ENCODE measurements at places on chromosomes 5 and 9.

- no peak for DNase-seq
Observed at GRCh38 chr5:68407311-68408239, 192.0 kb downstream of the PIK3R1 start.

DNA sequence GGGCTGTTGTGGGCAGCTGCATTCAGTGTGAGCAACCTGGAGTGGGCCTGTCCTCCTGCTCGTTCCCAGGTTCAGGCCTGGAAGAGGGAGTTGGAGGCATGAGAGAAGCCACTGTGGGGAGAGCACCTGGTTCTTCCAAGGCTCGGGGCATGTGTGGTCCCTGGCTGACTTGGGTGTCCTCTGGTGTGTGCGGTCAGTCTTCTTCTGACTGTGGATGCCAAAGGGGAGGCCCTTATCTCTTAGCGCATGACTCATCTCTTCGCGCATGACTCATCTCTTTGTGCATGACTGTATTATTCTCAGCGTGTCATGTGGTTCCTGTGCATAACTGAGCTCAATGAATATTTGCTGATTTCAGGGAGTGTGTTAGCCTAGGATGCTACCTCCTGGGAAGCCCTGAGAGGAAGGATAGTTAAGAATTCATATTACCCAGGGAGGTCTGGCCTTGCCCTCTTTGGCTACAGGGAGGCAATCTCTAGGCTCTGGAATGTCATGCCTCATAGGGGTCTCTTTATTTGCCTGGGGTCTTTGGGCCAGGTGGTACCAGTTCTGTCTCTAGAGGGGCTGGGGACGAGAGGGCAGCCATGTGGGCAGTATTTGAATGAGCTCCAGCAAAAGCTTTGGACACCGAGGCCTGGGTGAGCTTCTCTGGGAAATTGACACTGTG lies 188.7 kb downstream of the HSPA4 start:
- no peak for DNase-seq

DNA sequence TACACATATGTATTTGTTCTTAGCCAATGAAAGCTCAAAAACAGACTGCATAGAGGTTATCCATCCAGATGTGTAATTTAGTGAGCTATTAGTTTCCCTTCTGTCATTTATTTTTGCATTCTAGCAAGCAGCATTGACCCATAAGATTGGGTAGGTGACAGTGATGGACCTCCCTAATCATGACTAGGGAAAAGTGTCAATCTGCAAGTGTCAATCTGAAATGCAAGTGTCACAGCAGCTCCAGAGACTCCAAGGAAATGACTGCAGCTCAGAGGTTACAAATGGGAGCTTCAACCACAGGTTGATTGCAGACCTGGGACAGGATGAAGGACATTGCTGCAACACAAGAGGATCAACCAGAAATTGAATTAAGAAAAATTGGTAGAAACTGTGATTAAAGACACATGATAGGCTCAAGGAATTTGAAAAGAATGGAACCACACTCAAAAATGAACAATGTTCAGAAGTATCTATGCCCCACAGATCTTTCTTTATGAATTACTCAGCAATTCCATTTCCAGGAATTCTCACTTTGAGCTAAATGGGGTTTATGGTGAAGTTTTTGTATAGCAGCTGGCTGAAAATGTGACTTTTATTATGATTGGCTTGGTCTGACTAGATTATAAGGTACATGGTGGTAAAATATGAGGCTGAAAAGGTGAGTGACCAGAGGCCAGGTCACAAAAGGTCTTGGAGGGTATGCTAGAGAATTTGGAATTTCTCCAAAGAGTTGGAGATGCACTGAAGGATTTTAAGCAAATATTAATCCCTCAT lies 59.6 kb upstream of the HTR4 start:
- DNase-seq, result no peak

GRCh38 chr5:151637676-151638075 lies 46.5 kb upstream of the FAT2 start:
- DNase-seq, result no peak

GRCh38 chr9:129014608-129015007 lies 13.5 kb downstream of the SH3GLB2 start:
- no peak for DNase-seq

- no peak for DNase-seq
Observed at GRCh38 chr5:75368391-75368790, 31.4 kb downstream of the HMGCR start.

DNA sequence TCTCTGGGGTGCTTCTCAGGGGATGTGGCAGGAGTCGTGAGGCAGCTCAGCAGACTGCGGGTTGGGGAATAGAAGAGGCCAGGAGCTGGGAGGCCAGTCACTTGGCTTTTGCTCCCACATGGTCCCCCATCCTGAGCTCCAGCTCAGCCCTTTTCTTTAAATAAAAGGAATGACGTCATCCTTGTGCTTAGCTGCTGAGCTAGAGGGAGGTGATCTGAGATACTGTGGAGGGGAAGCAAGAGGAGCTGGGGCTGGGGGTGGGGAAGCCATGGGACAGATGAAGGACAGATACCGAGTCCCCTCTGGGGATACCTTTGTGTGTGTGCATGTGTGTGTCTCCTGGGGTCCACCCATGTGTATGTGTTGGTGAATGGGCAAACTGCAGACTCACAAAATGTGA lies 89.0 kb upstream of the ARAP3 start:
- no peak for DNase-seq

DNA sequence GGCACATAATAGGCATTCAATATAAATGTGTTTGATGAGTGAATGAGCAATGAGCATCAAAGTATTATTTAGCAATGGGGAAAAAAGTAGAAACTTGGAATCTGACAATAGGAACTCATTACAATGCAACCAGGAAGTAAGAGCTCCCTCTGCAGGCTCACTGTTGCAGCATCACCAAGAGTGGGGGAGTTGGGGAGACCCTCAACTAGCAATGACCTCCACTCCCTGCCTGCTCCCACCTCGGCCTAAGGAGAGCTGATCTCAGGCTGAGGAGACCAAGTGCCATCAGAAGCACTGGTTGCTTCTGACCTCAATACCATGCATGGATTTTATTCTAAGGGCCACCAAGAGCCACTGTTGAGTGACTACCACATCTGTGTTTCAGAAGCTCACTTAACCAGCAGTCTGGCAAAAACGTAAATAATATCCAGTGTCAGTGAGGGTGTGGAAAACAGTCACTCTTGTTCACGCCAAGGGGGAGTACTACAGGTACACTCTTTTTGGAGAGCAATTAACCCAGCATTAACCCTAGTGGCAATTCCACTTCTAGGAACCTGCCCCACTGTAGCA lies 8.0 kb downstream of the VDAC1 start:
- DNase-seq, result no peak

GRCh38 chr9:132627106-132627505 lies 42.7 kb downstream of the DDX31 start:
- DNase-seq, result no peak

GRCh38 chr5:129441096-129441495 lies 19.0 kb upstream of the ADAMTS19 start:
- no peak for DNase-seq

GRCh38 chr9:127208416-127208815 lies 56.2 kb upstream of the GARNL3 start:
- no peak for DNase-seq

- DNase-seq, result no peak
Observed at GRCh38 chr5:145536133-145536532, 299.0 kb downstream of the PRELID2 start.

- DNase-seq, result no peak
Observed at GRCh38 chr5:98214240-98215051, 559.0 kb upstream of the RGMB start.

DNA sequence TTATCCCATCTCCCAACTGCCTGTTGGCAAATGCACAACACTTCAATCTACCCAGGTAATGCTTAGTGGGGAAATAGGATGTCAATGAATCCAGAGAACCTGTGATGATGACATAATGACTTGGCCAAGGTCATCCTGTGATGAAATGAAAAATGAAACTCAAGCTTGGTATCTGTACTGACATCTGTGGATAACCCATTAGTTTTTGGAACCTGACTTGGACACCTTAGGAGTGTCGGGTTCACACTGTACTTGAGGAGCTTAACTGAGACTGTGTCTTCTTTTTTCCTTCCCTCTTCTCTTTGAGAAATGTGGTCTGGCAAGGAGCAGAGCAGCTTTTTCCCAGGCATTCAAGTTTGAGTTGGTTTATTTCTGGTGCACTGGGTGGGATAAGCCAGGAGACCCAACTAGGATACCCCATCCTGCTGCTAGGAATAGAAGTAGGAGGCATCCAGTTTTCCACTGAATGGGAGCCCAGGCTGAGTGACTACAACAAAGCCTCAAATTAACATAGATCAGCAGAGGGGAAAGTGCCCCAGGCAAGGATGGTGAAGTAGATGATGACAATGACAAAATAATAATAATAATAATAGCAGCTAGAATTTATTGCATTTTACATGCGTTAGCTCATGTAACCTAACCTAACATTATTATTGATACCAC lies 72.1 kb downstream of the ADRB2 start:
- DNase-seq, result no peak

- no peak for DNase-seq
Observed at GRCh38 chr5:169811023-169811422, 169.3 kb downstream of the INSYN2B start.

DNA sequence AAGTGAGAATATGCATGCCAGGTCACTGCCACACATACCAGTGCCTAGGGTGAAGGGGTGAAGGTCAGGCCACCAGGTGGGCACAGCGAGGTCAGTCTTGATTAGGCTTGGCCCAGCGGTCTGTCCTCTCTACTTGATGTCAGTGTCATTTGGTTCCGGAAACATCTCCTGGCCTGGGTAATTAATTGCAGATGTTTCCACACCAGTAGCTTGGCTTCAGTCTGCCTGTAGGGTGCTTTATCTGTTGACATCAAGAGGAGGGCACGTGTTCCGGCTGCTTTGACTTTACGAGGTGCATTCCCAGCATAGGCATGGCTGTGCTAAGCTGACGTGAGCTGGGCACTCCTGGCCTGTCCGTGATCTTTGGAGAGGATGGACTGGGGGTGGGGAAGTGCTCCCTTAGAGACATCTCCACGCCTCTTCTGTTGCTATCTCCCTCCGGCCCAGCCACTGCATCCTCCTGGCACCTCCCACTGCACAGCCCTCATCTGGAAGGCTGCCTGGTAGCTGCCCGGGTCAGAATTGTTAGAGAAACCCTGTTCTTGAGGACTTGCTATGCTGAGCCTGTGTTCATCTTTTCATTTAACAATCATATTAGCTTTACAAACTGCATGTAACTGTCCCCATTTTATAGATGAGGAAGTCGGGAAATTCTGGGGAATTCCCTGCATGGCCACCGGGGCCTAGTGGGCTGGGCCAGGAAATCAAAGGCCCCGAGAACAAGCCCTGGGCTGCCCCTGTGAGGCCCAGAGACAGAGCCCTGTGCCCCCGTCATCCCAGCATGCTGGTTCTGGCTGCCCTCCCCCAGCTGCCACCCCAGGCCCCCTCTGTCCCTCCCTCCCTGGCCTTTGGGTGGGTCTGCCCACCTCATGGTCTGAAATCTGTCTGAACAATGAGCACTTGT lies 29.1 kb downstream of the JADE2 start:
- no peak for DNase-seq

GRCh38 chr5:165420493-165420892 lies 1915.1 kb downstream of the MAT2B start:
- DNase-seq, result no peak

DNA sequence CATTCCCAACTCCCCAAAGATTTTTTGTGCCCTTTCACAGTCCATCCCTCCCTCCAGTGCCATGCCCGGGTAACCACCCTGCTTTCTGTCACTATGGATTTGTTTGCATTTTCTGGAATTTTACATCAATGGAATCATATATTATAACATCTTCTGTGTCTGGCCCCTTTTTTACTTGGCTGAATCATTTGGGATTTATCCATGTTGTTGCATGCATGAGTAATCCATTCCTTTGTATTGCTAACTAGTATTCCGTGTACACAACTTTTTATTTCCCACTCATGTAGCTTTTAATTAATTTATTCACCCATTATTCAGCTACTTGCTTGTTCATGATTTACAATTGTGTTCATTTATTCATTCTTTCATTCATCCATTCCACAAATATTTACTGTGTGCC lies 94.1 kb downstream of the FGF18 start:
- DNase-seq, result no peak

GRCh38 chr9:9523476-9524139 lies 1089.2 kb downstream of the PTPRD start:
- no peak for DNase-seq

DNA sequence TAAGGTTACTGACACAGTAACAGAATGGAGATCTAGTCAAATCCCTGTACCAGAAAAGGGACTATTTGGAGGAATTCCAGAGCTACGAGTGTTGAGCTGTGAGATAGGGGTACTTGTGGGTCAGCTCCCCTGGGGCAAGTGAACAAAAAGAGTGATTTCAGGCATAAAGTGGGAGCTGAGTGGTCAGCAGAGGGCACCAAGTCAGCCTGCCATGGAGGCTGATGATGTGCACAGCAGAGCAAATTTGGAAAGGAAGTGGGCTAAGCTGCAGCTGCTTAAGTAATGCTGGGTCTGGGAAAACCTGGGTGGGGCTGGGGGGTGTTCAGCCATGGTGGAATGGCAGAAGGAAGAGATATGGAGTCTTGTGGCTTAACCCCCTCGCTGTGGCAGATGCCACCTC lies 327.9 kb downstream of the NTRK2 start:
- no peak for DNase-seq

- no peak for DNase-seq
Observed at GRCh38 chr5:36150676-36151433, 832 bp downstream of the LMBRD2 start.

GRCh38 chr5:98299435-98299834 lies 474.0 kb upstream of the RGMB start:
- DNase-seq, result no peak

DNA sequence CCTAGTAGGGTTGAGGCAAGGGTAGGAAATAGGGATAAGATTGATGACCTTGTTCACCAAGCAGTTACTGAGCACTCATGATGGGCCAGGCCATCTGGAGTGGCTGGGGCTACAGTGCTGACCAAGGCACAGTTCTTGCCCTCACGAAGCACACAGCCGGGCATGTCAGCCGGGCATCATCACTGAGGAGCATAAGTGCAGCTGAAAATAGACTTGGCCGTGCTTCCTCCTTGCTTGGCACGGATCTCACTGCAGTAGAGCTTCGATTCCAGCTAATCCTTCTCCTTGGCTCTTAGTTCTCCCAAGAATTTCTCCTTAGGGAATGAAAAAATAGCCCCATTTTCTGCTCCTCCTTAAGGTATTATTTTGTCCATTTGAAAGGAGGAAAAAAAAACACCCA lies 116.6 kb downstream of the NMUR2 start:
- DNase-seq, result no peak

GRCh38 chr9:37953206-37953774 lies 49.4 kb upstream of the SLC25A51 start:
- DNase-seq, result no peak

GRCh38 chr5:132294728-132295504 lies 722 bp downstream of the SLC22A4 start:
- no peak for DNase-seq

DNA sequence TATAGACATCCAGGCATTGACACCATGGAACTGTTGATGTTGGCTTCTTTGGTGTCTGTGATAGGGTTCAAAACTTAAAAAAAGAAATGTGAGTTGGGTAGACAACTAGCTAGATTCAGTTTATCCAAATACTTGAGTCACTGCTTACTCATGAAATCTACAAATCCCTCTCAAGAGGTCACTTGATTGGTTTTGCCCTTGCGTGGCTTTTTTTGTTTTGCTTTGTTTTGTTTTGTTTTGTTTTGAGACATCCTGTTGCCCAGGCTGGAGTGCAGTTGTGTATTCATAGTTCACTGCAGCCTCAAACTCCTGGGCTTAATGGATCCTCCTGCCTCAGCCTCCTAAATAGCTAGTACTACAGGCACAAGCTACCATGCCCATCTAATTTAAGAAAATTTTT lies 10.5 kb upstream of the ENTREP1 start:
- no peak for DNase-seq

- DNase-seq, result no peak
Observed at GRCh38 chr5:77167695-77168121, 42.8 kb upstream of the PDE8B start.
